WERI-Rb-1 (cell line): ENCODE measurements at places on chromosomes 6 and 20.
A peak's percentile ranks its signal among the peaks of the same experiment; 100 is the strongest.

DNA sequence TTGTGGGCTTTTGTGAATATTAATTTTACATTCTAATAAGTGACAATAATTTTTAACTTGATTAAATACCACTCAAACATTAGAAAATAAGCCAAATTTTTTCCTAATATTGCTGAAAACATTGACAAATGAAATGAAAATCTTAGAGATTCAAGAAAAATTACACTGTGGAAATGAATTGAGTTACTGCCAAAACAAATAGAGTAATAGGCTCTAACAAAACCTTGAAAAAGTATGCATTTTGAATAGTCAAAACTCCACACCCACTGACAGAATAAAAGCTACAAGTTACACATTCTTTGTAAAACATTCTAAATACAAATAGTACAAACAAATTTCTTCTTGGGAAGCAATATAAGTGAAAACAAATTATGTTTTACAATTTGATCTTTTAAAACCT is 5.9 kb downstream of the TBX18 start:
- DNase-seq, result no peak

GRCh38 chr6:85484948-85485347 is 35.1 kb downstream of the NT5E start:
- no peak for DNase-seq

GRCh38 chr6:37173493-37174195 is 3.7 kb downstream of the PIM1 start:
- DNase-seq, result no peak

GRCh38 chr6:132792510-132792909 is 5.9 kb downstream of the SLC18B1 start:
- DNase-seq, result no peak

- no peak for DNase-seq
Measured at GRCh38 chr20:3340443-3340842, 67.0 kb downstream of the DNAAF9 start.

- DNase-seq, result peak; percentile 29
Measured at GRCh38 chr20:19889011-19889953, 127.9 kb upstream of the NAA20 start.

DNA sequence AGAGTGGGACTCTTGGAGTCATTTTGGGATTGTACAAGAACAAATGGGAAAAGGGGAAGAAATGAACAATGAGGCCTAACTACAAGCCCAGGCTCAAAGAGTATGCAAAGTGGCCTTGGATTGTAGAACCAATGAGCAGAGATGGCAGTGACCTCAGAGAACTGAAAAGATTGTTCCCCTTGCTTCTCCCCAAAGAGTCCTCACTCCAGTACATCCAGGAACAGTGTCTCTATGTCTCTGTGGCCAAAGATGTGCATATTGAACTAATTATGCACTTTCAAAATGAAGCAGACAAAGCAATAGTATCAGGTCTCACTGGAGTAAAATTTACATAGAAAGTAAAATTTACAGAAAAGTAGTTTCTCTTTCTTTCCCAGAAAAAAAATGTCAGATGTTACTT is 81.0 kb downstream of the SMLR1 start:
- no peak for DNase-seq

DNA sequence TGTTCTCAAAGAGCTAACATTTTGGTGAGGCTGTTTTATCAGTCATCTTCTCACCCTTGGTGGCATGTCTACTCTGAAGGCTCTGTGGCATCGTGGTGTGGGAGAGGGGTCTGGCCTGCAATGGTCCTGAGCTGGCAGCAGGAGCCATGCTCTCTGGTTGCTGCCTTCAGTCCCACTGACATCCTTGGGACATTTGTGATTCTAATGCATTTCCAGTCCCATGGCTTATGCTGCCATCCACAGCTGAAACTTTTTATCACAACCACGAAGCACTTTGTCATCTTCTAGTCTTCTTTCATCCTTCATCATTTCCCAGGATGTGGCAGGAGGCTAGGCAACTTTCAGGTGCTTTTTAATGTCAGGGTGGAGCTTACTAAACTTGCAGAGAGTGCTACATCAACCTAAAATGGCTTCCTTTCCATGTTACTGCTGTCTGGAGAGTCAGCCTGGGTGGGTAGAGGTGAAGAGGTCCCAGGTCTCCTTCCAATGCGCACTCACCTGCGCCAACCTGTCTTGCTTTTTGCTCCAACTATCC is 77.1 kb downstream of the GPR63 start:
- DNase-seq, result peak; percentile 18

- DNase-seq, result no peak
Measured at GRCh38 chr20:34871966-34872621, 562 bp downstream of the GGT7 start.

DNA sequence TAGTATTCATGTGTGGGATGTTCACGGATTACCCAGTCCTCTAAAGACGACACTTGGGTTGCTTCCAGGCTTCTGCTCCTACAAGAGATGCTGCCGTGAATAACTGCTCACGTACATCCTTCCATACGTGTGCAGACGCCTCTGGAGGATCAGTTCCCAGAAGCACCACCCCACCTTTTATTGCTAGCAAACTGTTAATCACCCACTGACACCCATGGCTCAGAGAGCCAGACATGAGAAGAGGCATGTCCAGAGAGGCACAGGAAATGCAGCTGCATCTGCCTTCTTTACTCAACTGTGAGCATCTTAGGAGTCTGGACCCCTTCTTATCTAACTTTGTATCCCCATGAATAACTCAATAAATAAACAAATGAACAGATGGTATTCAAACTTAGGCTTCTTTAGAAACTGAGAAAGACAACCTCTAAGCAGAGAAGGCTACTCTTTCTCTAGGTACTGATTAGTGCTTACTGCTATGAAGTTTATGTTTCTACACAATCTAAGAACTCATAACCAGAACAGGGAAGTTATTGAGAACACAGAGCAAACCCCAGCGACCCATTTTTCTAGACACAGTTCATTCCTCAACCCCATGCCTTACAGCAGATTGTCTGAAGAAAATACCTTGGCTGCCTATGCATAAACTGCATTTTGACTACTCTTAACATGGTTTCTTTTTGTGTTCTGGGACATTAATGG is 228.7 kb upstream of the RREB1 start:
- DNase-seq, result no peak

DNA sequence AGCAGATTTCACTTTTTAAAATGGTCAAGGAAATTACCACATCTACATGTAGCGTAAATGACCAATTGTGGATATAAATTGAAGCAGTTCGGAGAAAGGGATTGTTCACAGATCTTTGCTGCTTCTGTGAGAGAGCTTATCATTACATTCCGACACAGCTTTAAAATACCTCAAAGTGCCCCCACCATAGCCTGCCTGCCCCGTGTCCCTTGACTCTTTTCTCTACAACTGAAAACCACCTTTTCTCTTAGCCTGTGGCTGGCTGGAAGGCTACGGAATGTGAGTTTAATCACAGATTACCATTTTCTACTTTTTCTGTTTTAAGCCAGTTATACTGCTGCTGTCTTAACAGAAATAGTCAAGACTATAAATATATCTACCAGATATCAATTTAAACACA is 347.2 kb upstream of the MAP3K7 start:
- DNase-seq, result no peak

GRCh38 chr20:37935435-37935834 is 32.5 kb downstream of the VSTM2L start:
- peak; percentile 89 for DNase-seq

DNA sequence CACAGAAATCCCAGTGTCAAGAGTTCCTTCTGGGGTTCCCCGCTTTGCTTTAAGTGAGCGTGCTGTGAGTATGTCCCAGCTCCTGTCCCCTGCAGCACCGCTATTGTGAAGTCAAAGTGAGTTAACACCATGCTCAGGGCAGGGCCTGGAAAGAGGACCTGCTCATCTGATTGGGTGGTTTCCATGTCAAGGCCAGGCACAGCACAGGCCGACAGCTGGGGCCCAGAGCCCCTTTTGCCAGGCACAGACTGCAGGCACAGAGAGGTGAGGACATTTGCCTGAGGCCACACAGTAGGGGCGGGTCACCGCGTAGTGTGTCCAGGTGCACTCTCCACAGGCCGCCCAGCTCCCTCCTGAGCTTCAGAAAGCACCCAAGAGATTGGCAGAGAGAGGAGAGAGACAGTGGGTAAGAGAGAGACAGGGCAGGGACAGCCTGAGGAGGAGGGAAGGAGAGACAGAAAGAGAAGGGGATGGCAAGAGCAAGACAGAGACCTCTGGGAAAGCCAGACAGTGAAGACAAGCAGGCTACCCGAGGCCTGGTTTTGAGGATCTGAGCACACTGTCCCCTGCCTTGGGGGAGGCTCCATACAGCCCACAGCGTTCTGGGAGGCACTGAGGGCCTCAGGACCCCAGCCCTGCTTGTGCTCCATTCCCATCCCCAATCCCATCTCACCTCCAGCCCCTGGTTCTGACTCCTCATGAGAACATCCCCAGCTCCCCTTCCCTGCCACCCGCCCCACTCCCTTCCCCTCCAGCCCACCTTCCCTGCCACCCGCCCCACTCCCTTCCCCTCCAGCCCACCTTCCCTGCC is 6.5 kb upstream of the BPIFB1 start:
- no peak for DNase-seq

DNA sequence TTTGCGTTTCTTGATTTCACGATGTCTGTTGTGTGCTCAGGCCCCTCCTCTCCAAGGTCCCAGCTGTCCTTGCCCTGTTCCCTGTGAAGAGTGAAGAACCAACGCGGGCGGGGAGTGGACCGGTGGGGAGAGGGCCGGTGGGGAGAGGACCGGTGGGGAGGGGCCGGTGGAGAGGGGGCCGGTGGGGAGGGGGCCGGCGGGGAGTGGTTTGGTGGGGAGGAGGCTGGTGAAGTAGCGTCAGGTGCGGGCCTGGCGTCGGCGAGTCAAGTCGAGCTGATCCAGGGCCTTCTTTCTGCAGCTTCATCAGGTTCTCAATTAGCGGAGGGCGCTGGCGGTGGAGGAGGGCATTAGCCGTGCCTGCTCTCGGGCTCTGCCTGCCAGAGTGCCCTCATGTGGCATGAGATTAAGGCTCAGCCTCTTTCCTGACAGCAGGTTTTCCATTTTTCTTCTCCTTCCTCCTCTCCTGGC is 21.2 kb upstream of the BHLHE23 start:
- DNase-seq, result no peak

DNA sequence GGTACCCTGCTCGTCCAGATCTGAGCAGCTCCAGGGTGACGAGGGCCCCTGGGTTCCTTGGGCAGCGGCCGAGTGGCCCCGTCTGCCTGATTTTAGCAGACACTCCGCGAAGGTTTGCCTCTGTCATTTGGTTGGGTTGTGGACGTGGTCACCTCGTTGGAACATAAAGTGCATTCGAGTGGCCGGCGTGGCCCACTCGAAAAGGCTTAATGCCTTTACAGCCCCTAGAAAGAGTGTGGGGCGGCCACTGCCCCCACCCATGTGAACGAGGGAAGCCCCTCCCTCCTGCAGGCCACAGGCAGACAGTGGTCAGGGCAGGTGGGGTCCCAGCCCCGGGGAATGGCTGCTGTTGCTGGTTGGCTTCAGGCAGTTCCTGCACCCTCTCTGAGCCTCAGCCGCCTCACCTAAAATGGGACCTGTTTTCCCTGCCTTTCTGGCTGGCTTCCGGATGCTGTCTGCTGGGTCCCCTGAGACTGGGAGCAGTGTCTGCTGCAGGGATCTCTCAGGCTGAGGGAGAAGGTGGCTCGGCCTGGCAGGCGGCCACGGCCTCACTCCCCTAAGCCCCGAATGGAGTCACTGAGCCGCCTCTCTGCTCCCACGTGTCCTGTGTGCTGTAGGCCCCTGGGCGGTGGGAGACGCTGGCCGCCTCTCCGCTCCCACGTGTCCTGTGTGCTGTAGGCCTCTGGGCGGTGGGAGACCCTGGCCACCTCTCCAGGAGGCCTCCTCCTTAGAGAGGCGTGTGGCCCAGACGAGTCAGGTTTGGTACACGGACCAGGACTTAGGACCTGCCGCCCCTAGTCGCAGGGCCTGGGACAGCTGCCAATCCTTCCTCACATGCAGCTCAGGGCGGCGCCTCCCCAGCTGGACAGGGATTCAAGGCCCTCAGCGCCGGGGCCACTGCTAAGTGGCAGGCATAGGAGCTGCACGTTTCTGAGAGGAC is 233.0 kb downstream of the ERMARD start:
- DNase-seq, result no peak

- no peak for DNase-seq
Measured at GRCh38 chr20:39873286-39873685, 815.8 kb downstream of the MAFB start.

GRCh38 chr6:6729971-6730370 is 141.5 kb downstream of the LY86 start:
- no peak for DNase-seq

GRCh38 chr6:155319902-155320301 is 5.6 kb upstream of the TFB1M start:
- no peak for DNase-seq

DNA sequence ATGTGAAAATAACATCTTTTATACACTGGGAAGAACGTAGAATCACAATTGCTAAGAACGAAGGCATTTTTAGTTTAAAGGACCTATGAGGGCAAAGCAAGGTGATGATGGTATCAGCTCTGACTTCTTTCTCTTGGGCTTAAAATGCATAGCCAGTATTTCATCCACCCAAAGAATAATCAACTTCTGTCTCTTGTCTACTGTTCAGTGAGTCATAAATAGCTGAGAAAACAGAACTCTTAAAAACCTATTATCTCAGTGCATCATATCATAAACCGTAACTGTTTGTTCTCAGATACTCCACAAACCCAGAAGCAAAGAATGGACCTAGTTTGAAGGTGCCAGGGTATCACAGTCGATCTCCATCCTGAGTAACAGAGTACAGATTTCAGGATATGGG is 5.2 kb downstream of the PHF10 start:
- DNase-seq, result no peak

GRCh38 chr6:112183271-112183671 is 71.1 kb downstream of the LAMA4 start:
- no peak for DNase-seq

GRCh38 chr20:62685781-62686555 is 22.7 kb upstream of the NTSR1 start:
- DNase-seq, result peak; percentile 89

DNA sequence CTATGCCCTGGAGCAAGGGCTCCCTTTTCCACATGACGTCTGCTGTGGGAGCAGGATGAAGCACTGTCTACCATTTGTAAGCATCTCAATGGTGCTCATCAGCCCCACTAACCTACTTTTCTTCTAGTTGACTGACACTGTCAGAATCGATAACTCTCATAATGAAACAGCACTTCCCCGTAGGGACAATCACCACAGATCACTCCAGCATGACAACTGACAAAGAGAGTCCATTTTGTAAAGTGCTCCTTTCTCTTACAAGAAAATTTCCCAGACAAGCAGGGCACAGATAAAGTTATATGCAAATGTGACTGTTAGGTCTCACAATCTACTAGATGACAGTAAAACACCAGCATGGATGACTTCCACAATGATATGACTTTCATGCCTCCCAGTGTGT is 46.4 kb downstream of the HEBP2 start:
- DNase-seq, result no peak

DNA sequence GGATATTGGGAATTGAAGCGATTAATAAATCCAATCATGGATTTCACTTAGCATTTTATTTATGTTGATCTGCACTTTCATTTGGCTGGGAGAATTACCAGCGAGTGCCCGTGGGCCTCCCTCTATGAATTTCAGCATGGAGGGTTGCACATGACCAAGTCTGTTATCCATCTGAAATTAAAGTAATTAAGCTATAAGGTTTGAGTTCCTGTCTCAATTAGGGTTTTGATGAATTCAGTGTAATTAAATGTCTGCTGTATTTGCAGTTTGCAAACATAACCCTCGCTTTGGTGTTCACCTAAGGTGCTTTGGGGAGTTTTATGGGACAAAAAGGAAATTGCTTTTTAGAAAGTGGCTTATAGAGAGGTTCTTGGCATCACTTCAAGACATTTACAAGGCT is 169.8 kb upstream of the RIN2 start:
- DNase-seq, result no peak
